ENCODE measurements at places on chromosomes 5 and 9.
A peak's percentile ranks its signal among the peaks of the same experiment; 100 is the strongest.

- peaks cover 4% of the 10 kb centered on the region for H3K4me1 ChIP-seq
- H3K4me3 ChIP-seq, result no peak overlapping the region
- H3K27ac ChIP-seq, result no peak overlapping the region
- no peak for DNase-seq
These were observed 12.2 kb upstream of the ELL2 start for GRCh38 chr5:95973793-95974325.

DNA sequence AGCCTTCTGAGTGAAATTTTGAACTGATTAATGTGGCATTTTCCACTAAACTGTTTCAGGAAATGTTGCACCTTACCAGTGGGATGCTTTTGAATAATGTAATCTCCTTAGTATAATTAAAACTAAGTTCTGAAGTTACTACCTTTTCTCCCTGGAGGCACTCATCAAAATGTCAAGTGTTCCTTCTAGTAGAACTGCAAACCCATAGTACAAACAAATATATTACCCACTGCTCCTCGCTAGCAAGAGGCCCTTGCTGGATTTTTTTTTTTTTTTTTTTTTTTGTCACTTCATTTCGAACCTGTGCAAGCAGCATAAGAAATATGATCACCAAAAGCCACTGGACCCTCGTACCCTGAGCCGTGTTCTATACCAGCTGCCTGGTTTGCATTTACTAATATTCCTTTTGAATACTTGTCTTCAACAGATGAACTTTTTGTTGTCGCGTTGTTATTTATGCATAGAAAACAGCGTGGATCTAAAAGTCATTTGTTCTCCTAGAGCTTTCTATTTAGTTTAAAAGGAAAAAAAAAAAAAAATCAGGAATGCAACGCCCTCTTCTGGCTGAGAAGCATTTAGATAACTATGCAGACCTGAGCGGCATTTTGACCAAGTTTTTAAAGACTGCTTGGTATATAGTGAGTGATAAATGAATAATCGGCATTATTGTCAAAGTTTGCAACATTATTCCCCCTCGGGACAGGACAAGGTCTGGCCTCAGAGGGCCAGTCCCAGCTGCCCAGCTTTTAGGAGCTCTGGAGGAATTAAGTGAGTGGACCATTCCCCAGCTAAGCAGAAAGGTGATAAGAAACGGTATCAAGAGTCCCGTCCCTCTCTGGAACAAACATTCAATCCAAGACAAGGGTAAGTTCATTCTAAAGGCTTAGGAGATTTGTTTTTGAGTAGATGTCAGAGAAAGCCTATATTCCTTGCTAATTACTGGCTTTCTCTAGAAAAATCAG, 162.5 kb upstream of the KIF2A start:
- H3K27ac ChIP-seq, result no peak overlapping the region
- DNase-seq, result no peak
- peaks cover 22% of the 10 kb centered on the region for H3K27me3 ChIP-seq
- H3K4me1 ChIP-seq, result no peaks in the 10 kb centered on the region

DNA sequence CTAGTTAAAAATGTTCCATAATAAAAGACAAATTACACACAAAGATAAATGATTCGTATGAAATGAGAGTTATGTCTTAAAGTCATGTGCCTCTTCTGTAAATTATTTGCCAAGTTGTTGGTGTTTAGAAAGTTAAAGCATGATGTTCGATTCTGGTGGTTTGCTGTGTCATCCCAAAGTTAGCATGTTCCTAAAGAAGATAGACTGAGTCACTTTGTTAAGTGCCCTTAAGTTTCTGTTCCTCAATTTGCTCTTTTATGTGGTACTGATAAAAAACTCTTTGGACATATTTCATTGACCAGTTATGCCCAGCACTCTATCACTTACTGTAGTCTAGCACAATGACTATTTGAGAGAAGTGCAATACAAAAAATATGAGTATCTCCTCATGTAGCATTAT, 366.9 kb upstream of the ZNF608 start:
- H3K36me3 ChIP-seq, result no peaks in the 10 kb centered on the region
- no peak for DNase-seq
- no peak overlapping the region for H3K4me3 ChIP-seq
- no peaks in the 10 kb centered on the region for H3K4me1 ChIP-seq
- H3K27me3 ChIP-seq, result no peaks in the 10 kb centered on the region

GRCh38 chr5:154058055-154059038, 19.6 kb downstream of the MFAP3 start:
- peak overlapping the region; percentile 9 for H3K4me3 ChIP-seq
- H3K36me3 ChIP-seq, result peaks cover 13% of the 10 kb centered on the region
- DNase-seq, result no peak
- H3K27me3 ChIP-seq, result no peaks in the 10 kb centered on the region

- H3K27ac ChIP-seq, result no peak overlapping the region
- no peaks in the 10 kb centered on the region for H3K4me1 ChIP-seq
- DNase-seq, result no peak
- no peak overlapping the region for H3K4me3 ChIP-seq
- H3K36me3 ChIP-seq, result no peaks in the 10 kb centered on the region
These were observed 178.3 kb upstream of the IRX2 start for GRCh38 chr5:2929779-2930178.

GRCh38 chr5:22650511-22650910, 202.6 kb downstream of the CDH12 start:
- H3K4me3 ChIP-seq, result no peak overlapping the region
- no peak for DNase-seq
- H3K4me1 ChIP-seq, result no peaks in the 10 kb centered on the region
- H3K36me3 ChIP-seq, result no peaks in the 10 kb centered on the region
- no peaks in the 10 kb centered on the region for H3K27me3 ChIP-seq

DNA sequence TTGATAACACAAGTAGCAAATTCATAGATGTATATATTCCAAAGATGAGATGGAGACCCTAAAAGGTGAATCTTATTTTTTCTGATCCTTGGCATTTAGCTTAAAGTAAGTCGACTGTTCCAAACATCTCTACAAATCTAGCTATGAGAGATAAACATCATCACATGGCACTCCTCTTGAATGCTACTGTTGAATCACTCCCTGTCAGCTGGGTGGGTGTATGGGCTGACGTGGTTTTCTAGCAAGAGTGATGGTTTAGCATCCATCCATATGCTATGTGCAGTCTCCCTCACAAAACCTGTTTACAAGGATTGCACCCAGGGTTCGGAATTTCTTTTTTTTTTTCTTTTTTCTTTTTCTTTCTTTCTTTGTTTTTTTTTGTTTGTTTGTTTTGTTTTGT, 13.8 kb downstream of the ACO1 start:
- H3K27ac ChIP-seq, result no peak overlapping the region
- H3K36me3 ChIP-seq, result no peaks in the 10 kb centered on the region
- H3K4me3 ChIP-seq, result no peak overlapping the region
